ENCODE measurements at places on chromosomes 4 and X.
A peak's percentile ranks its signal among the peaks of the same experiment; 100 is the strongest.

DNA sequence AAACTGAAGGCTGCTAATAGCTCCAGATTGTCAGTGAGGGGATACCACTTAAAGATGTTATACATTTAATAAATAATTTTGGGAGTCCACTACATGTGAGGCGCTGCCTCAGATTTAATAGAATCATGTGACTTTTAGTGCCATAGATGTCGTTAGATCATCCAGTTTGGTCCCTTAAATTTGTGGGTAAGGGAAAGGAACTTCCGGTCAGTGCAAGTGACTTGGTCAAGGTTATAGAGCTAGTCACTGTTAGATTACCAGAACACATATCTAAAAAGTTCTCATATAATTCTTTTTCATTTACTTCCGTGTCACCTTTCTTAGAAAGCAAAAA lies 529 bp upstream of the UBA6 start:
- DNase-seq, result no peak

GRCh38 chr4:13248621-13249298 lies 235.4 kb downstream of the RAB28 start:
- DNase-seq, result no peak

GRCh38 chrX:96372313-96373046 lies 312.2 kb upstream of the DIAPH2 start:
- DNase-seq, result peak; percentile 22

- DNase-seq, result no peak
Observed at GRCh38 chrX:34915463-34916225, 27.0 kb upstream of the FAM47B start.

GRCh38 chrX:133880032-133880443 lies 105.4 kb downstream of the GPC3 start:
- no peak for DNase-seq

GRCh38 chr4:92303621-92304027 lies at the start of gene GRID2:
Gene GRID2, plus strand, starts transcription at chr4:92303966.
- no peak for DNase-seq

GRCh38 chr4:13750594-13750993 lies 123.1 kb upstream of the BOD1L1 start:
- DNase-seq, result no peak

DNA sequence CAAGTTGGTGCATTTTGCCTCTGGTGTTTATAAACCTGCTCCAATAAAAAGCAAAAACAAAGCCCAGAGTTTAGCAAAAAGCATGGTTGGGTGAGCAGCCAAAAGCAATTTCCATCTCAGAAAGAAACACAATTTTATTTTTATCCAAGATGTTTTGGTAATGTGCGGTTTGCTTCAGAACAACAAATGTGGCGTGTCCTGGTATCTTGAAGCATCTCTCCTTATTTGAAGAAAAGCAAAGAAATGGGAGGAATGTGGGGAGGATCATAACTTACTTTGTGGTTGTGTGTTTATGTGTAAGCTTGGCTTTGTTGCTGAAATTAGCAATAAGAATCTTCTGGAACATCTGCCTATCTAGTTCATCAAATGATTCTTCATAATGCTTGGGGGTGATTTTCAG lies 88.3 kb upstream of the DDX3X start:
- no peak for DNase-seq

GRCh38 chr4:30870513-30870912 lies 150.3 kb downstream of the PCDH7 start:
- DNase-seq, result no peak

DNA sequence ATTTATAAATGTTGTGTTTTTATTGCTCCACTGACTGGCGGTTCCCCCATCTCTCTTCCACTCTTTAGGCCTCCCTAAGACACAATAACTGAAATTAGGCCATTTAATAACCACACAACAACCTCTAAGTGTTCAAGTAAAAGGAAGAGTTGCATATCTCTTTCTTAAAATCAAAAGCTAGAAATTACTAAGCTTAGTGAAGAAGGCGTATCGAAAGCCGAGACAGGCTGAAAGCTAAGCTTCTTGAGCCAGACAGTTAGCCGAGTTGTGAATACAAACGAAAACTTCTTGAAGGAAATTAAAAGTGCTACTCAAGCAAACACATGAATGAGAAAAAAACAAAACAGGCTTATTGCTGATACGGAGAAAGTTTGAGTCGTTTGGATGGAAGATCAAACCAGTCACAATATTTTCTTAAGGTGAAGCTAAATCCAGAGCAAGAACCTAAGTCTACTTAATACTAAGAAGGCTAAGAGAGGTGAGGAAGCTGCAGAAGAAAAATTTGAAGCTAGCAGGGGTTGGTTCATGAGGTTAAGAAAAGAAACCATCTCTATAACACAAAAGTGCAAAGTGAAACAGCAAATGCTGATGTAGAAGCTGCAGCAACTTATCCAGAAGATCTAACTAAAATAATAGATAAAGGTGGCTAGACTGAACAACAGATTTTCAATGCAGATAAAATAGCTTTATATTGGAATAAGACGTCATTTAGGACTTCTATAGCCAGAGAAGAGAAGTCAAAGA lies 194.0 kb upstream of the TTC29 start:
- DNase-seq, result peak; percentile 16

DNA sequence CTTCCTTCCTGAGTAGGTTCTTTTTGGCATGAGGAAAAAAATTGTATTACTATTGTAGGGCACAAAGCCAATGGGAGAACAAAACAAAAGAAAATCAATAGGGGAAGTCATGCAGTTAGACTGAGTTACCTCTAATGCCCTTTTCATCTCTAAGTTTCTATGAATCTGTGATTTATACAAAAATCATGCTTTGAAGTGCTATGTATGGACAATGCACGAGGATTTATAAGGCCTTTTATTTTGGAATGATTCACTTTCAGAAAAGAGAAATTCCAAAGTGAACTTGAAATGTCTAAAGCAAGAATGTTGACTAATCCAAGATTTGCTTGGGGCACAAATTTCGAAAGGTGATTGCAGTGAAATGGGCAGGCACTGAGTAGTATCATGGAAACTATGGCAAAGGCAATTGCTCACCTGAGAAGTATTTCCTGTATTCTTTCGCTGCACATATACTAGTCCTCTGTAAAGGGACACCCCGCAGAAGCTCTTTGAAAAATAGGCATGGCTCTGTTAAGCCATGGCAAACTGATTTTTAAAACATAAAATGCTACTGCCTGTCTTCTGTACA lies 52.8 kb downstream of the ADGRG4 start:
- DNase-seq, result no peak

DNA sequence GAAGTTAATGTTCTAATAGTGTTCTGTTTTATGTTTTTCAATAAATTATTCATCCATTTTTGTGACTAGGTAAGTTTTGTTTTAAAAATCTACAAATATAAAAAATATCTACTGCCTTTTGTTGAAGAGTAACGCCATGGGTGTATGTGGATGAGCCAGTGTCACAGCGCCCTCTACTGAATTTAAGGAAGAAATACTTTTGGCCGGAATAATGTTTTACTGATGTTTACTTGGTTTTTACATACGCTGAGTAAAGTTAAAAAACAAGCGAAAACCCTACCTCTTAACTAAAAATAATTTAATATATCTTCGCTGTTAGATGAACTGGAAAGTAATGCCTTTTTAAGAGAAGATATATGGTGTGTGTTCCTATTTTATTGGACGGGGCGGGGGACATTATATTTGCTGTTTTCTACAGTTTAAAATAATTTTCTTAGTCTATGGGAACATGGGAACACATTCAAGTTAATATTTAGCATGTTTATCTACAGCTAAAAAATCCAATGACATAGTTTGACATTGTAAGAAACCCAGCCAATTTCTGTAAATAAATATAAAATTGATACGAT lies 86.1 kb downstream of the CPE start:
- DNase-seq, result peak; percentile 41

DNA sequence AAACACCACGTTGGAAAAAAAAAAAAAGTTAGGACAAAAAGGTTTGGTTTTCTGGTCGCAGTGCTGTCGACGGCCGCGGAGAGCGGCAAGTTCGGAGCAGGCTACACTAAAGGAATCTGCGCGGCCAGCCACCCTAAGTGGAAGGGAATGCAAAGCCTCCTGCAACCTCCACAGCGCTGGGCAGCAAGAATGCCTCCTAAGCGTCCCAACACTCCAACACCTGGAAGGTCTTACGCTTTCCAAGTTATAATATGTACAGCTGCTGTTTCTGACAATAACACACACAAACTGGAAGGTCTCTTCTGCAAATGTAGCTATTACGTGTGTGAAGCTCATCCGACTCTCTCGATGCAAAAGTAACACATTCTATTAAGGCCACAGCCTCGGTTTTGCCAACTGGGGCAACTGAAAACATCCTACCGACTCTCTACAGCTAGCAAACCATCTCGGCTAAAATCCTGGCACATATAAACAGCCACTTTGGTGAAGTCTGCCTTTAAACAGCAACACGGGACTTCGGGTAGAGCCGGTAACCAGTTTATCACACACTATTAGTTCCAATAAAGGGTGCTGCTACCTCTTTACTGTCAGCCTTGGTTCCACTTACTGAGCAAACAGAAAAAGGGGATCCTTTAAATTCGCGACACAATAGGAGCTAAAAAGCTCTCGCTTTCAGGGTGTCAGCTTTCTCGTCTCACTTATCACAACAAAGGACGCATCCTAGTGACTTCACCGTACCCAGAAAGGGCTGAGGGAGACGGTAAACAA lies 895 bp downstream of the SMIM14 start:
- DNase-seq, result peak; percentile 18

GRCh38 chr4:163815776-163816175 lies 321.3 kb downstream of the TMA16 start:
- DNase-seq, result no peak

GRCh38 chrX:154378059-154378798 lies 866 bp upstream of the EMD start:
- DNase-seq, result peak; percentile 97

GRCh38 chr4:72323227-72323626 lies 245.8 kb downstream of the ADAMTS3 start:
- DNase-seq, result no peak

DNA sequence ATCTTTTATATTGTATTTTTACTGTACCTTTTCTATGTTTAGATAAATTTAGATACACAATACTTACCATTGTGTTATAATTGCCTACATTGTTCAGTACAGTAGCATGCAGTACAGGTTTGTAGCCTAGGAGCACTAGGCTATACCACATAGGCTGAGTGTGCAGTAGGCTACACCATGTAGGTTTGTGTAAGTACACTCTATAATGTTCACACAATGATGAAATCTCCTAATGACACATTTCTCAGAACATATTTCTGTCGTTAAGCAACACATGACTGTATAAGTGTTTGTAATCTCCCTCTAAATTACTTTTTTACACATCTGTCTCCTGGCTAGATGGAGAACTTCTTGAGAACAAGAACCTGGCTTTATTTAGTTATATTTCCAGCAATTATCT lies 40.3 kb downstream of the UCHL1 start:
- DNase-seq, result no peak

- DNase-seq, result no peak
Observed at GRCh38 chr4:140719686-140720085, 36.5 kb downstream of the TBC1D9 start.

GRCh38 chr4:88621763-88622327 lies 29.6 kb downstream of the HERC3 start:
- no peak for DNase-seq

- no peak for DNase-seq
Observed at GRCh38 chrX:39890807-39891206, 207.0 kb downstream of the BCOR start.

- DNase-seq, result no peak
Observed at GRCh38 chr4:121009578-121010478, 62.5 kb downstream of the NDNF start.

DNA sequence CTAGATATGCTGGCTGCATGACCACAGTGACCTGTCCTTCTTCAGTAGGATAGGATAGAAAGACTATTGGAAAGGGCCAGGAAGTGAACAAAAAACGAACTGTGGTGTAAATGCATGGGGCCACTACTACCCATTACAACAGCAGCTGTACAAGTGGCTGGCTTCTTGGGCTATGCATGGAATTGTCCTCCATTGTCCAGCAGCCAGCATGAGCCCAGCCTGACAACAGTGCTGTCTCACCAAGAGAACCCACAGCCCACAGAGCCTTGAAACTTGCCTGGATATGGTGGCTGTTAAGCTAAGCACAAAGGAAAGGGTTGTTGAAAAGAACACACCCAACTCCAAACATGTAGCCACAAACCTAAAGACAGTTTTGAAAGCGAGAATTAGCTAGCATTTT lies 330.2 kb upstream of the F9 start:
- DNase-seq, result no peak

- peak; percentile 80 for DNase-seq
Observed at GRCh38 chr4:986879-987623, at the start of gene IDUA. Gene IDUA, plus strand, starts transcription at chr4:987044. Its CDS starts 41 bp downstream, at chr4:987085.

DNA sequence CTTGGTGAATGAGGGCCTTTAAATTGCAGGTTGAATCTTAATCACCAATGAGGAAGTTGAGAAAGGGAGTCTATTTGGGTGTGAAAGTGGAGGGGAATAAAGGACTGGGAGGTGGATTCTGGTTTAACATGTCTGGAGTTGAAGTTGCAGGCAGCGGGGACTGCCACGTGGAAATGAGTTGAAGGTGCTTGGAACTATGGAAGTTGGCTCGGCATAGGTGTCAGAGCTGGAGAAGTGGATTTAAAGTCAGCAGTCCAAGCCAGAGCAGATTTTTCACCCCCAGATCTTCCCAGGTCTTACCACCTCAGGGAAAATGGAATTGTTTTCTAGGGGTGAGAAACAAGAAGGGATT lies 44.9 kb downstream of the TIGD4 start:
- no peak for DNase-seq

Measured in activated CD4-positive, alpha-beta T cell treated with anti-CD3 and anti-CD28 coated beads, Interleukin-2, amount 50 U/mL, for 16 hours (primary cell).